ENCODE measurements at places on chromosomes 3 and 15. TPM values are rescaled to one million over a fixed set of nuclear protein-coding genes. Genes with fewer than 3 reads are reported as not detected.

RBMS3 gene
- total RNA-seq = 3.4 TPM

CAPN3 gene
- total RNA-seq = 1.6 TPM

DNA sequence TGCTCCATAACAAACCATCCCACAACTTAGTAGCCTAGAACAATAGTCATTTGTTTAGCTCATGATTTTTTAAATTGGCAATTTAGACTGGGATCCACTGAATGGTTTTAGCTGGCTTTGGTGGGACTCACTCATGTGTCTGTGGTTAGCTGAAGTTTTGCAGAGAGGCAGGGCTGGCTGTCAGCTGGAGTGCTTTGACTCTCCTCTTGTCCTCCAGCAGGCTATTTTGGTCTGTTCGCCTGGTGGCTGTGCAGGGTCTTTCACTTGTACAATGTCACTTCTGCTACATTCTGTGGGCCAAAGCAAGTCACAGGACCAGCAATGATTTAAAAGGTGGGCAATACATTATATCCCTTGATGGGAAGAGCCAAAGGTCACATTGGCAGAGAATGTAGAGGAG lies 1146.5 kb downstream of the ROBO2 start:
- no peak for DNase-seq

- DNase-seq = no peak
Measured at GRCh38 chr3:10748040-10748439, 68.0 kb upstream of the SLC6A11 start.

DNA sequence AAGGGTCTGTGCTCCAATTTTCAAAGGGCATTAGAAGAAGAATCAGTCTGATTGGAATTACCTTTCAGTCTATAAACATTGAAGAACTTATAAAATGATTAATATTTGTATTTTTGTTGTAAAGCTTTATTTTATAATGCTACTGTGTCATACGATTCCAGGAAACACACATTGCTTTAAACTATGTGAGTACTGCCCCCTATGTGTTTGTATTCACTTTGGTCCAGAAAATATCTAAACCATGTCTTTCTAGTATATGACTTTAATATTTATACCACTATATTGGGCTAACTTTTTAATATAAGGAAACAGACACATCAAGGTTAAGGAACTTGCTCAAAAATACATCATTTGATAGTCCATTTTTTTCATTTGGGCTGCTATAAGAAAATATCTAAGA lies 3.2 kb upstream of the RIOX2 start:
- no peak for DNase-seq

Measured in activated T-helper 1 cell treated with anti-CD3 and anti-CD28 coated beads, Interleukin-12 subunit alpha, Interleukin-12 subunit beta, Interleukin-2, Interleukin-4 antibody, amounts not matched to agents 30 ng/mL and 10 ng/mL and 1 ng/mL, durations not matched to agents 14 hours and 24 hours and 36 hours (primary cell).